SHP77 treated with DMSO at 0.1 percent for 48 hours (cell line): ENCODE measurements at places on chromosomes 13 and 19.

DNA sequence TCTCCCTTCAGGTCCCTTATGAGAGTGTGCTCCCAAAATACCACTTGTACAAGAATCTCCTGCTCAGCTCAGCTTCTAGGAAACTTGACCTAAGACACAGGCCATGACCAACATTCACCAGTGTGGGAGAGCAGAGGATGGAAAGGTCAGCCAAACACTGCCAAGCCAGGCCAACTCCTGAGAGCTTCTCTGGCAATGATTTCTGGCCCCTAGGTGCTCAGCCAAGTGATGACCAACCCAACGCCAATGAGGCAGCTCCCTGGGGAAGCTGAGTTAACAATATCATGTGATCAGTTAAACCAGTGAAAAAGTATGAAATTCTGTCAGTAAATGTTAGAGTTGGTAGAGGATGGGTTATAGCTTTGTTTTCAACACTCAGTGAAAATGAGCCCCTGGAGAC is 49.1 kb upstream of the FLT1 start:
- no peak for DNase-seq

- DNase-seq, result peak; percentile 52
Observed at GRCh38 chr19:46616631-46617322, 8.1 kb downstream of the PTGIR start.

DNA sequence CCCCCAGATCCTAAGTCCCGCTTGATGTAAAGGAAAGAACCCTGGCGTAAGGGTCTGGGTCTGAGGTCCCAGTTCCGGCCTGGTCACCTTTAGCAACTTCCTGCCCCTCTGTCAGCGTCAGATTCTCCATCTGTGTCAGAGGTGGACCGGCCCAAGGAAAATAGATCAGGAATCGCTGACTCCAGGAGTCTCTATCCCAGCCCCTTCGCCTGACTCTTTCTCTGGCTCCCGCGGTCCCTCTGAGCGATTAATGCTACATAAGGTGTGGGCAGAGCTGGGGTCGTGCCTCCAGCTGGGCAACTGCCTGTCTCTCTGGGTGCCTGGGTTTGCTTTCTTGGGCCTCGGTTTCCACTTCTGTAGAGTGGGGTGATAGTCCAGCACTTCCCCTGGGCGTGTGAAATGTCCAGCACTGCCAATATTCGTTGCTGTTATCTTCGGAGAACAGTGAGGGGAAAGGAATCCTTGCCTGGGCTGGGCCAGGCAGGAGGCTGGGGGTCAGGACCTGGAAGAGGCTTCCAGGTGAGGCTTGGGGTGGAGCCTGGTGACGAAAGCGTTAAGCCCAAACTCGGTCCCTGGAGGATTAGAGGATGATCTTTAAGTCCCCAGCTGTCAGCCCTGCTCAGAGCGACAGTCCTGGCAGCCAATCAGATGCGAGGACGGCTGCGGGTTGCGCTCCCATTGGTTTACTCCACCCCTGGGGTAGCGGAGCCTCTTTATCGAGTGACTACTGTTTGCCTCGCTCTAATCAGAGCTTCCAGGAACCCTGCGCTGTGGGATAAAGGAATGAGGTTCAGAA is 767 bp downstream of the ABCA7 start:
- DNase-seq, result peak; percentile 80

- no peak for DNase-seq
Observed at GRCh38 chr19:55673889-55674288, 1.1 kb upstream of the EPN1 start.

- DNase-seq, result no peak
Observed at GRCh38 chr13:100175078-100175802, 86.3 kb downstream of the PCCA start.

GRCh38 chr13:47463726-47464125 is 537.3 kb downstream of the SUCLA2 start:
- DNase-seq, result no peak

DNA sequence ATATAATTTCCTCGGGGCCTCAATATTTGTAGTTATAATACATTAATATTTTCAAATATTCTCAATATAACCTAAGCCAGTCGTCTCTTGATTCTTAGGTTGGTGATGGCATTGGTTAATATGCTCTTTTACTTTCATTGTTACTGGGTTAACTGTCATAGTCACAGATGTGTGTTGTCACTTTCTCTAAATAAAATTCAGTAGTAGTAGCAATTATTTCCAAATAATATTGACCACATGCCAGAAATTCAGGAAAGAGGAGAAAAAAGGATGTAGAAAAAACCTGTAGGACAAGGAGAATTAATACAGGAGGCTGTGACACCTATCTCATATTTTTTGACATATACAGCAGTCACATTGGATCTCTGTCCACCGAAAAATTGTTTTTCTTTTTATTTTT is 322.7 kb upstream of the SLITRK6 start:
- DNase-seq, result no peak

DNA sequence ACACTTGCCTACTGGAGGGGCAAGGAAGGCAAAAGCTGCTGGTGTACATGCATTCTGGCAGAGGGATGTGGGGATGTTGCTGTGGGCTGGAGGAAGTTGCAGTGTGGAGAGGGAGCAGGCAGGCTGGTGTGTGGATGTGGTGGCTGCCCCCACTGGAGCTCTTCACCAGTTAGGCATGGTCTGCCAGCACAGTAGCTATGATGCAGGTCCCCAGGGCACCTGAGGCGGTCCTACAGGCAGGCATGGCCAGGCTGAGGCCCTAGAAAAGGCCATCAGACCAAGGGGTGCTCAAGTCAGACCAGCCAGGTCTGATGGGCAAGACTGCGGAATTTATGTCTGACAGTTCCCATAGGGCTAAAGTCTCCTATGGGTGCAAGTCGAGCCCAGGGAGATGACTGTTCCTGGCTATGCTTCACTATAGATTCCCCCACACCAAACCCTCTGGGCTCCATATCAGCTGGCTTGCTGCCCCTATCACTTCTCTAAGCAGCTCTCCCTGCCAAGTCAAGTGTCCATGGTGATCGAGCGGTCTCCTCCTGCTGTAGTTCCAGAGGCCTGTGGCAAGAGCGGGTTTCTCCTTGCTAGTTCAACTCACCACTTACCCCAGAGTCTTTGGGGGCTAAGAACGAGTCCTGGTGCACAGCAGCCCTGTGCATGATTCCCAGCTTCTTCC is 473.1 kb downstream of the TDRD3 start:
- DNase-seq, result no peak

- DNase-seq, result peak; percentile 77
Observed at GRCh38 chr13:112643759-112644459, 45.9 kb upstream of the ATP11A start.

DNA sequence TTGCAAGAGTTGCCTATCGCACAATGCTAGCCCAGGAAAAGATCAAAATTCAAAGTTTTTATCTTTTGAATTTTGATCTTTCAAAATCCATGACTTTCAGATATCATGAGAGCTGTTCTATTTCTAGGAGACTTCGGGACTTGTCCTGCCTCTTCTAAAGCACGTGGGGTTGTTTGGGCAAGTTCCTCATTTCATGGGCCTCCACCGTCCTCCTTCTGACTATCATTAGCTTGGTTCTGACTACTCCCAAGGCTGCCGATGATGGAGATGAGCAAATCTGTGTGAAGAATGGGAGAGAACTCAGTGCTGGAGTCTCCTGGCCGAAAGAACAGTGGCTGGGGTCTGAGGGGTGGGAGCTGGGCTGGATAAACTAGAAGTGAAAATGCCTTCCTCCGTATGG is 86.5 kb downstream of the COL4A1 start:
- DNase-seq, result no peak

DNA sequence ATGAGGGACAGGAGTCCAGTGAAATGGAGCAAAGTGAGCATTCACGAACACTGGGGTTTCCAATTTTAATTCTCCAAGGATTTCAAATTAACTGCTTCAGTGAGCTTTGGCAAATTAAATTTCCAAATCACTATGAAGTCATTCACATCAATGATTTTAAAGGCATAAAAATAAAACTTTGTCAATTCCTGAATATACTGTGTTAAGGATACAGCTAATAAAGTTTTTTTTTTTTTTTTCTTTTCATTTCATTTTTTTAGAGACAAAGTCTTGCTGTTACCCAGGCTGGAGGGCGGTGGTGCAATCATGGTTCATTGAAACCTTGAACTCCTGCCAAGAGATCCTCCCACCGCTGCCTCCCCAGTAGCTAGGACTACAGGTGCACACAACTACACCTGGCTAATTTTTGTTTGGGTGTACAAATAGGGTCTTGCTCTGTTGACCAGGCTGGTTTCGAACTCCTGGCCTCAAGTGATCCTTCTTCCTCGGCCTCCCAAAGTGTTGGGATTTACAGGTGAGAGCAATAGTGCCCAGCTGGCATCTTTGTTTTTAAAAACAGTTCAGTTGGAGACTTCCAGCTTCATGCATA is 21.9 kb downstream of the RBM26 start:
- DNase-seq, result no peak

DNA sequence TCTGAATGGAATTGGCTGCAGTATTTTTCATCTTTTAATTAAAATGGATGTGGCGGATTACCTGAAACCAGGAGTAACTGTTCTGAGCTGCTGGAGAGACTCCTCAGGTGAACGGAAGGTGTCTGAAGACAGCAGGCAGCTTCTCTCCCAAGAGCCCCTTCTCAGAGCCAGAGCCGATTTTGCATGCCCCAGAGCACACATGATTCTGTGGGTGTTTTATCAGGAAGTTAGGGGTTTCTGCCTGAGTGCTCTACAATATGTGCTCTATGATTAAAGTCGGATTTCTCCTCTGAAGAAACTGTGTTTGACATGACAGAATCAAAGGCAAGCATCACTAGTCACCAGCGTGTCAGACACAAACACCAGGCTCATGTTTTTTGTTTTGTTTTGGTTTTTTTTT is 60.7 kb upstream of the MCF2L start:
- no peak for DNase-seq

- DNase-seq, result no peak
Observed at GRCh38 chr19:10961073-10961860, 437 bp downstream of the SMARCA4 start.

DNA sequence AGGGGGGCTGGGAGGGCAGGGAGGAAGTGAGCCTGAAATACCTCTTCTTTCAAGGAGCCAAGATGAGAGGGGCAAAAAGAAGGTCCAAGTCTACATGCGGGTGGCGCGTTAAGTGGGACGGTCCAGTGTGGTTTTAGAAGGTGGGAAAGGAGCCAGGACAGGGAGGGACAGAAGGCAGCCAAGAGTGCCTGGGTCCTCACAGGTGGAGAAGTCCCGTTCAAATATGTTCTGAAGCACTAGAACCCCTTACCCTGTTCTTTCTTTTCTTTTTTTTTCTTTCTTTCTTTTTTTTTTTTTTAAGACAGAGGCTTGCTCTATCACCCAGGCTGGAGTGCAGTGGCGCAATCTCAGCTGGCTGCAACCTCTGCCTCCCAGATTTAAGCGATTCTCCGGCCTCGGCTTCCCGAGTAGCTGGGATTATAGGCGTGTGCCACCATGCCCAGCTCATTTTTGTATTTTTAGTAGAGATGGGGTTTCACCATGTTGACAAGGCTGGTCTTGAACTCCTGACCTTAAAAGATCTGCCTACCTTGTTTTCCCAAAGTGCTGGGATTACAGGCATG is 7.4 kb downstream of the CAMSAP3 start:
- no peak for DNase-seq

DNA sequence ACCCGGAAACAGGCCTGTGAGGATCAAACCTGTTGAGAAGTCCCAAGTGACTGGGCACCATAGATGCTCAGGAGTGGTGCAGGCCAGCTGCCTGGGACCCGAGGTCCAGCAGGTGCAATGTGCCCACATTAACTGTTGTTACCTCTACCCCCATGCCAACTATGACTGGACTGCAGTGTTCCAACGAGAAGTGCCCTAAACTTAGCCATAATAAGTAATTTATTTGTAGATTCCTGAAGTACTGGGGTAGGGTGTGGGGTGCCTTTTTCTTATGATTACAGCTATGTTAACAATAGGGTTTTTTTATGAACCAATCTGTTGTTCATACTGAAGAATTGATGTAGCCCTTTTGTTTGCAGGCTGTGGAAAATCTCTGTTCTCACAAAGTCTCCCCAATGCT is 9.2 kb downstream of the CUL4A start:
- DNase-seq, result no peak

DNA sequence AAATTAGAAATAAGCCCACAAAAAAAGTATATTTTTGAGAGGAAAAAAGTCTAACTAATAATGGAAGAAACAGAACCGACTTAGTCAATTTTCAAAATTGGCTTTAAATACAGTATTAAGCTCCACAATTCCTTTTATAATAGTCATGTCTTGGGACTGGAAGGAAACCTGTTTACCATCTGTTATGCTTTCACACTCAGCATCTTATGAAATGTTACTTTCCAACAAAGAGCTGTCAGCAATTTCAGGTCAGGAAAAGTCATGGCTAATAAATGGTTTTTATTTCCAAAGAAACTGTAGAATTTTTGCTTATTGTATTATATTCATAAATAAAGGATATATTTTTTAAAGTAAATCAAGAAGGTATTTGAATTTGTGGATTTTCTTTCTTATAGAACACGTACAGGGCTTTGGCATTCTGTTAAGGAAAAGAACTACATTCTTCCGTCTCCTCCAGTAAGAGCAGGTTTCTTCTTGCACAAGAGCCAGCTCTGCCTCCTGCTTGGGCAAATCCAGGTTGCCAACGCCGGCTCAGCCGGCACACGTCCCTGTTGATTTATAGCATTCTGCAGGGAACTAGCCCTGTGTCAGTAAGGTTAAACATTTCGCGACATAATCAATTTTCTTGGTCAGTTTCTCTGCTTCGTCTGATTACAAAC is 52.9 kb upstream of the GPR12 start:
- DNase-seq, result no peak

DNA sequence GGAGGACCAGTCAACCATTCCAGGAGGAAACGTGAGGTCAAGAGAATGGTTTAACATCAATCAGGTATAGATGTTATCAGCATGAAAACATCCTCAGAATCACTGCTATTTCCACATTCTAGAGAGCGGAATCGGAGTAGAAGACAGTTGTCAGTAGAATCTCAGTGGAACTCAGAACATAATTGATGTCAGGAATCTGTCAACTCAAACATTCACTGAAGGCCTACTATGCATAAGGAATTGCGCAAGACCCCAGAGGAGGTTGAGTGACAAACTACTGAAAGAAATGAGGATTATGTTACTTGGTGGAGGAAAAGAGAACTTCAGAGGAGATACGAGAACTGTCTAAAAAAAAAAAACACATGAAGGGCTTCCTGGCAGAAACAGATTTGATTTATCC is 97.8 kb downstream of the LHFPL6 start:
- no peak for DNase-seq

DNA sequence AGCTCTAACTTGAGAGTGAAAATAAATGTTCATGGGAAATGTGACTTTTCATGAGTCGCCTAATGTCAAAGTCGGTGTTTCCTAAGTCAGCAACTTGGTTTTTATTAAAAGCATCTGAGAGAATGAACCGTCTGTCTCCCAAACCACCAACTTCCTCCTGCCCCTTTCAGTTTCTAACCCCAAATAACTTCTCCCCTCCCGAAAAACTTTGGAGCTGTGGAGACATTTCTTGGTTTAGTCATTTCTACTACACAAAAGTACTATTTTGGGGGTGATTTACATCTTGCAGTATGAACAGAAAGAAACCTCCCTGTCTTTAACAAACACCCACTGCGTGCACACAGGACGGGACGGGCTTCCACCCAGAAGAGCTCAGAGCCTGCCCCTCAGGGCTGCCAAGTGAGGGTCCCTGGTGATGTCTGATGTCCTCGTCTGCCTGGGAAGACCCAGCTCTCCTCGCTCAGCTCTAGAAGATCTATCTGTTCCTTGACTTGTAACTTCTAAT is 65.0 kb downstream of the RASA3 start:
- DNase-seq, result no peak
